ENCODE measurements at places on chromosomes 12 and 14. TPM values are rescaled to one million over a fixed set of nuclear protein-coding genes. Genes with fewer than 3 reads are reported as not detected.

LRRK2 gene
- 1.4 TPM for total RNA-seq

GRCh38 chr12:12725086-12725955, 8.2 kb downstream of the CDKN1B start:
- H3K4me3 ChIP-seq: peak overlapping the region; percentile 90
- peak; percentile 89 for DNase-seq
- H3K36me3 ChIP-seq: peaks cover 27% of the 10 kb centered on the region
- H3K27me3 ChIP-seq: peaks cover 11% of the 10 kb centered on the region

EEA1 gene
- total RNA-seq: 31.9 TPM

GRCh38 chr14:75301666-75302325, 23.2 kb downstream of the FOS start:
- no peak overlapping the region for H3K4me3 ChIP-seq
- peaks cover 36% of the 10 kb centered on the region for H3K4me1 ChIP-seq
- no peak for DNase-seq
- H3K27ac ChIP-seq: no peak overlapping the region
- no peaks in the 10 kb centered on the region for H3K27me3 ChIP-seq
- H3K36me3 ChIP-seq: no peaks in the 10 kb centered on the region

- H3K4me1 ChIP-seq: no peaks in the 10 kb centered on the region
- H3K4me3 ChIP-seq: no peak overlapping the region
- H3K36me3 ChIP-seq: peaks cover 67% of the 10 kb centered on the region
- H3K27ac ChIP-seq: no peak overlapping the region
These were observed 23.5 kb upstream of the GPRC5D start for GRCh38 chr12:12975322-12976077.

DNA sequence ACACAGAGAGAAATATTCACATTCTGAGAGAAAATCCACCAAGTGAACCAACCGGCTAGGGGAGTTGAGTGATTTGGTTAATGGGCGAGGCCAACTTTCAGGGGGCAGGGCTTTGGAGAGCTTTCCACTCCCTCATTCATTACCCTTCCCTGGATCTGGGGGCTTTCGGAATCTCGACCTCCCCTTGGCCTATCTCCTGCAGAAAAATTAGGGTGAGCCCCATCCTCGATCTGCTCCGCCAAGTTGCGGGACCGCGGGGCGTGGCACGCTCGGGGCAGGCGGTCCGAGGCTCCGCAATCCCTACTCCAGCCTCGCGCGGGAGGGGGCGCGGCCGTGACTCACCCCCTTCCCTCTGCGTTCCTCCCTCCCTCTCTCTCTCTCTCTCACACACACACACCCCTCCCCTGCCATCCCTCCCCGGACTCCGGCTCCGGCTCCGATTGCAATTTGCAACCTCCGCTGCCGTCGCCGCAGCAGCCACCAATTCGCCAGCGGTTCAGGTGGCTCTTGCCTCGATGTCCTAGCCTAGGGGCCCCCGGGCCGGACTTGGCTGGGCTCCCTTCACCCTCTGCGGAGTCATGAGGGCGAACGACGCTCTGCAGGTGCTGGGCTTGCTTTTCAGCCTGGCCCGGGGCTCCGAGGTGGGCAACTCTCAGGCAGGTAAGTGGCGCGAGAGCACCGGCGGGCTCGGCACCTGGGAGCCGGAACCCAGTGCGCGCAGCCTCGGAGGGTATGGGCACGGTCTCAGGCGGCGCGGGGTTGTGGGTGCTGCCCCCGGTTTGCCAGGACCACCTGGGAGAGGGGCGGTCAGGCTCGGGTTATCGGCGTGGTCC, at the start of gene ERBB3:
Gene ERBB3, plus strand, starts transcription at position 443 of the 833 bp plus-strand sequence. Its CDS starts 136 bp downstream, at position 579.
- peaks cover 4% of the 10 kb centered on the region for H3K4me1 ChIP-seq
- H3K27me3 ChIP-seq: peaks cover 47% of the 10 kb centered on the region
- peak within 1 kb of the TSS; percentile 94 for H3K4me3 ChIP-seq
- peaks cover 3% of the 10 kb centered on the region for H3K36me3 ChIP-seq
- H3K27ac ChIP-seq: peak within 1 kb of the TSS; percentile 96
- DNase-seq: peak; percentile 81

GRCh38 chr12:130982565-130983225, 29.0 kb downstream of the ADGRD1 start:
- no peaks in the 10 kb centered on the region for H3K27me3 ChIP-seq
- peaks cover 7% of the 10 kb centered on the region for H3K4me1 ChIP-seq
- no peak for DNase-seq

- peaks cover 28% of the 10 kb centered on the region for H3K36me3 ChIP-seq
- H3K4me1 ChIP-seq: peaks cover 3% of the 10 kb centered on the region
- no peak for DNase-seq
These were observed 98.3 kb downstream of the ITPR2 start for GRCh38 chr12:26734510-26735248.

DNA sequence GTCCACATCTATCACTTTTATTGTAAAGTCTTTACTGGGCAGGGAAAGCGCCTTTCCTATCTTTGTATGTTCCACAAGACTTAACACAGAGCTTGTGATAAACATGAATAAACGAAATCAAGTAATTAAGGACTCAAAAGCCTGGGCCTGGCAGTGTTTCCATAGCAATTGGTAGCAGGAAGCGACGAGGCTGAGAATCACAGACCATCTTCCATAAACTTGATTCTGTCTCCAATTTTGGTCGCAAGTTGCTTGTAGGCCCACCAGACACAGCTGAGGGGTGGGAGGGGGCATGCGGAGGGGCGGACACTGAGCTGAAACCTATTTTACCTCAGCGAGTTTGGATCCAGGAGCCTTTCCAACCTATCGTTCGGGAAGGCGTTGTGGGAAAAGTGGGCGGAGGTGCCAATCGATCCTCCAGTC, 302 bp downstream of the CCDC38 start:
- H3K27me3 ChIP-seq: peaks cover 49% of the 10 kb centered on the region
- no peaks in the 10 kb centered on the region for H3K4me1 ChIP-seq
- no peak for DNase-seq

- peaks cover 24% of the 10 kb centered on the region for H3K4me1 ChIP-seq
- peak overlapping the region; percentile 31 for H3K4me3 ChIP-seq
- DNase-seq: no peak
- no peaks in the 10 kb centered on the region for H3K36me3 ChIP-seq
These were observed 40.6 kb upstream of the EML1 start for GRCh38 chr14:99752486-99753121.

SLC7A7 gene
- total RNA-seq: 9.7 TPM

TSPAN11 gene
- total RNA-seq: 52.3 TPM

GRCh38 chr14:77133720-77134338, 7.8 kb downstream of the ZDHHC22 start:
- no peaks in the 10 kb centered on the region for H3K36me3 ChIP-seq
- H3K4me1 ChIP-seq: peaks cover 8% of the 10 kb centered on the region
- no peak overlapping the region for H3K27ac ChIP-seq
- DNase-seq: peak; percentile 84
- H3K27me3 ChIP-seq: peaks cover 97% of the 10 kb centered on the region

PABPN1 gene
- total RNA-seq: 202 TPM

- H3K4me3 ChIP-seq: no peak overlapping the region
- DNase-seq: no peak
These were observed 110.5 kb downstream of the ASCL4 start for GRCh38 chr12:107884769-107885694.

DNA sequence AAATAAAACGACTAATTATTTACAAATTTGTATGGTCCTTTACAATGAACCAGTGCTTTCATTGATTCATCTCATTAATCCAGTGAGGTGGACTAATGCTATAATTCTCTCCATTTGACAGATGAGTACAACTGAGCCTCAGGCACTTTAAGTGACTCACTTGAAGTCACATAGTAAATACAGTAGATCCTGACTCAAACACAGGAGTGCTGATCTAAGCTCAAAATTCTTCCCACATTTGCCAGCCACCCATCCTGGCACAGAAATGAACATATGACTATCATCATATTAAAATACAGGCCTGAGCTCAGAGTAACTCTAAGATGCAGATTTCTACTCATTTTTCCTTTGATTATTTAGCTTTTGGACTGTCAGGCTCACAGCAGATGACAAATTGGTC, 30.6 kb downstream of the SLC16A7 start:
- no peaks in the 10 kb centered on the region for H3K36me3 ChIP-seq
- no peaks in the 10 kb centered on the region for H3K27me3 ChIP-seq
- no peak for DNase-seq
- no peak overlapping the region for H3K4me3 ChIP-seq

NTS gene
- 117 TPM for total RNA-seq

- no peak for DNase-seq
- H3K27me3 ChIP-seq: no peaks in the 10 kb centered on the region
- no peak overlapping the region for H3K27ac ChIP-seq
- no peaks in the 10 kb centered on the region for H3K4me1 ChIP-seq
These were observed 954.5 kb upstream of the LRFN5 start for GRCh38 chr14:40652089-40652691.

DNA sequence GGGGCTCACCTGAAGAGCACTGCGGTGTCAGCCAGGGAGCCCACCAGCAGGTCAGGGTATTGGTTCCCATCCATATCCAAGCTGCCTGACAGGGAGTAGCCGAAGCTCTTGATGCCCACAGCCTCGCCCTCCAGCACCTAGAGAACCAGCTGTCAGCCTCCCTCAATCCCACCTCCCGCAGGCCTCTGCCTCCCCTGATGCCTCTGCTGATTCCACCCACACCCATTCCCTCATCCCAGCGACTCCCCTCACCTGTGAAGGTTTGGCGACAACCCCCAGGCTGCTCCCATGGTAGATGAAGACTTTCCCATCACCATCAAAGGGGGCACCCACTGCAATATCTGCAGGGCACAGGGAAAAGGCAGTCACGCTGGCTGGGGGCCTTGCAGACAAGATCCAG, 10.0 kb downstream of the ITGA7 start:
- no peak for DNase-seq
- H3K27me3 ChIP-seq: no peaks in the 10 kb centered on the region
- H3K36me3 ChIP-seq: no peaks in the 10 kb centered on the region
- no peak overlapping the region for H3K4me3 ChIP-seq
- H3K4me1 ChIP-seq: no peaks in the 10 kb centered on the region

DNA sequence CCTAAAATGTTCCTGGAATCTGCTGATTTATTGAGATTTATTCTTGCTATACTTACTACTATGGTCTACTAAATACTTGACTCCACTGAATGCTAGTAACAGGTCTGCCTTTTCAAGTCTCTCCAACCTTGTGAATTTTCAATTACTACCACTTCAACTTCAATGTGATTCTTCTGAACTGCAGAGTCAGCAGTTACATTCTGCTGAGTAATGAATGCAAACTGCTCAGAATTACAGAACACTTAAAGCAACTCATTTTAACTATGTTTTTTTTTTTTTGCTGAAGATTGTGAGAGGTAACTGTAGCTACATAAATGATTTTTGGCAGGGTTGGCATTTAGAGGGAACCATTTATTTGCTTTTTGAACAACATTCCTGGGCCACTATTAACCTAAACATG, 41.8 kb downstream of the ARF6 start:
- no peak for DNase-seq
- H3K36me3 ChIP-seq: no peaks in the 10 kb centered on the region
- no peaks in the 10 kb centered on the region for H3K27me3 ChIP-seq

DNA sequence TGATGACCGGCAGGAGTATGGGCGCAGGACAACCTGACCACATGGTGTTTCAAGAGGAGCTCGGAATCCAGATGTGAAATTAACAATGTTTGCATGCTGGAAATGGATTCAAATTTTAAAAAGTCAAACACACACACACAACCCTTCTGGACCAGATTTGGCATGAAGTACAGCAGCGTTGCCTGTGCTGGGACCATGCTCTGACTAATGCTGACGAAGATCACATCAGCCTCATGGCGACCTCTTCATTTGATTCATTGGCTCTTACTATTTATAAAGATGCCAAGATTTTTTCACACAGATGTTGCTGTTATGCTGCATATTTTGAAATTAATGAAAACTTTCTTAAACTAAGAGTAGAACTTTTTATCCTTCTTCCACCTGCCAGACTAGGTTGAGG, 926.6 kb upstream of the TMEM132C start:
- H3K36me3 ChIP-seq: no peaks in the 10 kb centered on the region
- H3K27me3 ChIP-seq: peaks cover 21% of the 10 kb centered on the region
- H3K4me3 ChIP-seq: no peak overlapping the region
- H3K4me1 ChIP-seq: no peaks in the 10 kb centered on the region
- H3K27ac ChIP-seq: no peak overlapping the region

GNB3 gene
- 6.3 TPM for total RNA-seq

DNA sequence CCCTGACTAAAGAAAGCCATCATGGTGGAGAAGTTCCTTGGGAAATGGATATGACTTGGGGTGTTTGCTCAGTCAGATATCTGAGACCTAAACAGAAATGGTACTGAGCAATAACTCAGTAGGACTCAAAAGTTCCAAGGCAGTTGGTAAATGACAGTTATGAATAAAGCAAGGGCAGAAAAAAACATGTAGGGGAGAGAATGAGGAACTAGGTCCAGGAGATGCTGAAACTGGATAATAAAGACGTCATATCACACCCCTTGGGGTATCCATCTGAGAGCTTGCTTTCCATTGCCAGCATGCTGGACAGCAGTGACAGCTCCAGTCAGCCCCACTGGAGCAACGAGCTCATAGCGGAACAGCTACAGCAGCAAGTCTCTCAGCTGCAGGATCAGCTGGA, 37.5 kb downstream of the RPGRIP1 start:
- no peak overlapping the region for H3K27ac ChIP-seq
- no peak for DNase-seq
- H3K4me1 ChIP-seq: peaks cover 5% of the 10 kb centered on the region
- no peaks in the 10 kb centered on the region for H3K36me3 ChIP-seq
- H3K27me3 ChIP-seq: peaks cover 4% of the 10 kb centered on the region

GRCh38 chr12:79765157-79765556, 74.4 kb upstream of the PAWR start:
- H3K4me3 ChIP-seq: no peak overlapping the region
- DNase-seq: no peak
- H3K36me3 ChIP-seq: no peaks in the 10 kb centered on the region
- no peaks in the 10 kb centered on the region for H3K27me3 ChIP-seq

GRCh38 chr14:99169776-99170356, 102.1 kb downstream of the BCL11B start:
- no peaks in the 10 kb centered on the region for H3K4me1 ChIP-seq
- no peak overlapping the region for H3K4me3 ChIP-seq
- H3K27me3 ChIP-seq: no peaks in the 10 kb centered on the region
- DNase-seq: no peak
- H3K36me3 ChIP-seq: peaks cover 3% of the 10 kb centered on the region

DNA sequence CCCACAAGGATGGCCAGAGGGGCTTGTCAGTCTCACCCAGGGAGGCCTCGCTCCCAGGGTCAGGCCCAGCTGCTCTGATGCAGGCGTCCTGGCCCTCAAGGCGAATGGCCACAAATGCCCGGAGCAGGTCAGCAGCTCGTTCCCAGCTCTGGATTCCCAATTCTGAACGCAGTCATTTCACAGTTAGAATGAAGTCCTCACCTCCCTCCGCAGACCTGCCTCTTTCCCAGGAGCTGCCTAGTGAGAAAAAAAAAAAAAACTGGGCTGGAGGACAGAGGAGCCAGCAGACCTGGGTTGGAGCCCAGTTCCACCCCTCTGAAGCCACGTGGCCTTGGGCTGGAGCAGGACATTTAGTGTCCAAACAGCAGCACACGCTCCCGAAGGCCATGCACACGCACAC, 62.2 kb upstream of the DIO3 start:
- H3K36me3 ChIP-seq: no peaks in the 10 kb centered on the region
- H3K4me3 ChIP-seq: no peak overlapping the region
- no peak for DNase-seq
- H3K27me3 ChIP-seq: peaks cover 6% of the 10 kb centered on the region
- no peak overlapping the region for H3K27ac ChIP-seq

ZNF385A gene
- 47.3 TPM for total RNA-seq

BHLHE41 gene
- 5.8 TPM for total RNA-seq

CCDC38 gene
- total RNA-seq: not detected
